ENCODE measurements at places on chromosomes 16 and 17.

GRCh38 chr17:40322358-40323315 is 13.7 kb downstream of the RARA start:
- no peak for DNase-seq

- no peak for DNase-seq
Measured at GRCh38 chr16:75948441-75948840, 222.2 kb upstream of the CPHXL start.

DNA sequence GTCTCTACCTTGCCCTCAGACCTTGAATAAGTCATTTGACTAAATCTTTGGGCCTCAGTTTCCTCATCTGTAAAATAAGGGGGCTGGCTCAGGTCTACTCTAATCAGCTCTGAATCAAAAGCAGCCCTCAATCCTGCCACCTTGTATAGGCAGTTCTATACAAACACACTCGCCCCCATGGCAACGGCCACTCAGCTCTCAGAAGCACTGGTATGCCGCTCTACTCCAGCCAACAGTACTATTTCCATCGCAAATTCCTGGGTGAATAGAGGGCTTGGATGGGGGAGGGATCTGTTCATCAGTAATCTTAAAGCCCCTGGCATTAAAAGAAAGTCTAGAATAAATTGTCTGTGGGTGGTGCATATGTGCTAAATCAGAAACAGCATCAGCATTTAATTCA is 21.2 kb upstream of the TAOK1 start:
- no peak for DNase-seq

- no peak for DNase-seq
Measured at GRCh38 chr17:41009301-41009760, 403 bp upstream of the KRTAP3-1 start.

DNA sequence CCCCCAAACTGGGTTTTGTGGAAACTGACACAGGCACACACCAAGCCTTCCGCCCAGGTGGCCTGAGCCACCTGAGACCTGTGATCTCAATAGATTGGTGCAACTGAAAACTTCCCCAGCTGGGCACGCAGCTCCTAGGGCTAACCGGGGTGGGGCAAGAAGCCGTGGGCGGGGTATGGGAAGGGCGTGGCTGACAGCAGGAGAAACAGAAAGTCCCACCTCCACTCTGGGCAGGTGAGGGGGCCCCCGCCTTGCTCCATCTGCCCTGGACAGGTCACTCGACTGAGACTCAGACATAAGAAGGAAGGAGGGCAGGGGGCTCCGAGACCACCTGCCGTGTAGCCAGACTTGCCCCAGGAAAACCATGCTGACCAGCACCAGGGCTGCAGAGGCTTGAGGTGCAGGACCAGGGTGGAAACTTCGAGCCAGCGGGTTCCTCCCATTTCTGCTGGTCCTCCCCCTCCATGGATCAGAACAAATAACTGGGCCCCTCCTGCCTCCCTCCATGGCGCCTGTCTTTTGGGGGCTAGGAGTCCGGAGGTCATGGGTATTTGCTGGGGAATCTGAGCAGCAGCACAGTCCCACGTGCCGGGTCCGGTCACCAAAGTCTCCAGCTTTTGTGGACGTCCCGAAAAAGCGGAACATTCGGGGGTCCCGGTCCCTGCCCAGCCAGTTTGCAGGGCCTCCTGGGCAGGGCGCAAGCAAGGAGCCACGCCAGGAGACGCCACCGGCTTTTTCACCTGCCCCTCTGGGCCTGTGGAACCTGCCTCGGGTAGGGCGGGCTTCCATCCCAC is 1.3 kb downstream of the TIMP2 start:
- no peak for DNase-seq

- DNase-seq: no peak
Measured at GRCh38 chr17:44655983-44656710, at the start of gene MEIOC. MEIOC (plus strand) TSS chr17:44656468; CDS start chr17:44656614, 146 bp downstream.

- no peak for DNase-seq
Measured at GRCh38 chr16:49060728-49061127, 220.9 kb downstream of the CBLN1 start.

- no peak for DNase-seq
Measured at GRCh38 chr17:81925860-81926450, 1.6 kb downstream of the MAFG start.

DNA sequence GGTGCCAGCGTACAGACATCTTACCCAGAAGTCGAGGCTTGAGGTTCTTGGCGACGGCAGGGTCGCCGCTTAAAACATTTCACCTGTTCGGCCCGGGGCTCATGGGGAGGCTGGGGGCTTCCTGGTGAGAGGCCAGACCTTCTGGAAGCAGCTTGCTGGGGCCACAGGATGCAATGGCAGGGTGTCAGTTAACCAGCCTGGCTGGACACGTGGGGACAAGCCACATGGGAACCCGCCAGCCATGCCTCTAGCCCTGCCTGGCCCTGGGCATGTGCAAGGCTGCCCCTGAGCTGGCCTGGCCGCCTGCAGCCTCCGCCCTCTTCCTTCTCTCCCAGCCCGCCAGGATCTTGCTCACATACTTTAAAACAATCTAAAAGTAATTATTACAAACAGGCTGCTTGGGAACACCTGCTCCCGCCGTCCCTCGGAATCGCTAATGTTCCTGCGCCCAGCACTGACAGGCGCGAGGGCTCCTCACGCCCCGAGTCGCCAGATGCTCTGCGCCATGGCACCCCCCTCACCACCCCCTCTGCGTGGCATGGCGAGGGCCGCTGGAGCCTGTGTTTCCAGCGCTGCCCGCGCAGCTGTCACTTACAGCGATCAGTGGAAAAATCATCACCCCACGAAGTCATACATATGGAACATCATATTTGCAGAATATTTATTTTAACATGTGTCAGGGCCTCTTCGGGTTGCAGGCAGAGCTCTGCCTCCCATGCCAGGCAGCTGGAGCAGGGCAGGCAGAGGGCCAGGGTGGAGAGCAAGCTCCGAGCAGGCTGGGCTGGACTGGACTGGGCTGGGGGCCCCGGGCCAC is 188.7 kb upstream of the GSE1 start:
- DNase-seq: no peak

- no peak for DNase-seq
Measured at GRCh38 chr17:1087381-1088241, 90.7 kb downstream of the TIMM22 start.

- DNase-seq: no peak
Measured at GRCh38 chr17:43878260-43879175, 28.8 kb downstream of the MPP2 start.

GRCh38 chr16:56771558-56772279 is 41.8 kb downstream of the NUP93 start:
- DNase-seq: no peak

DNA sequence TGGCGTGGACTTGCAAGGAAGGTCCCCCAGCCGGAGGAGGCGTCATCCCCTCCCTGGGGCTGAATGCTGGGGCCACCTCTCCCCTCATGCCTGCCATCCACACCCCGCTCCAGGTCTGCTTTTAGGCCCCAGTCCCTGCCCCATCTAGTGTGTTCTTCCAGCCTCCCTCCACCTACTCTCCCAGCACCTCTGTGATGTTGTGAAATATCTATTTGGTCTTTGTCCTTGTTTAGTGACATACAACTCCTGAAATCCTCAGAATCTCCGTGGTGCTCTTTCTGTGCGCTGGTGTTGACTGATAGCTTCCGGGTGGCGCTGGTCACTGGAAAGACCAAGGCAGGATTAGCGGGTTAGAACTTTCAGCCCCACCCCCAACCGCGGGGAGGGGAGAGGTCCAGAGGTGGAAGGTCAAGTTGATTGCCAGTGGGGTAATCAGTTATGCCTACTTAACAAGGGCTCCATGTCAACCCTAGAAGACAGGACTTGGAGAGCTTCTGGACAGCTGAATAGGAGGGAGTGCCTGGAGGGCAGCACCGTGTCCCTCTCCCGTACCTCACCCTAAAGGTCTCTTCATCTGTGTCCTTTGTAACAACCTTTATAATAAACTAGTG is 10.1 kb downstream of the TBC1D24 start:
- DNase-seq: no peak

GRCh38 chr17:54968988-54969332 is 395 bp downstream of the STXBP4 start:
- no peak for DNase-seq

DNA sequence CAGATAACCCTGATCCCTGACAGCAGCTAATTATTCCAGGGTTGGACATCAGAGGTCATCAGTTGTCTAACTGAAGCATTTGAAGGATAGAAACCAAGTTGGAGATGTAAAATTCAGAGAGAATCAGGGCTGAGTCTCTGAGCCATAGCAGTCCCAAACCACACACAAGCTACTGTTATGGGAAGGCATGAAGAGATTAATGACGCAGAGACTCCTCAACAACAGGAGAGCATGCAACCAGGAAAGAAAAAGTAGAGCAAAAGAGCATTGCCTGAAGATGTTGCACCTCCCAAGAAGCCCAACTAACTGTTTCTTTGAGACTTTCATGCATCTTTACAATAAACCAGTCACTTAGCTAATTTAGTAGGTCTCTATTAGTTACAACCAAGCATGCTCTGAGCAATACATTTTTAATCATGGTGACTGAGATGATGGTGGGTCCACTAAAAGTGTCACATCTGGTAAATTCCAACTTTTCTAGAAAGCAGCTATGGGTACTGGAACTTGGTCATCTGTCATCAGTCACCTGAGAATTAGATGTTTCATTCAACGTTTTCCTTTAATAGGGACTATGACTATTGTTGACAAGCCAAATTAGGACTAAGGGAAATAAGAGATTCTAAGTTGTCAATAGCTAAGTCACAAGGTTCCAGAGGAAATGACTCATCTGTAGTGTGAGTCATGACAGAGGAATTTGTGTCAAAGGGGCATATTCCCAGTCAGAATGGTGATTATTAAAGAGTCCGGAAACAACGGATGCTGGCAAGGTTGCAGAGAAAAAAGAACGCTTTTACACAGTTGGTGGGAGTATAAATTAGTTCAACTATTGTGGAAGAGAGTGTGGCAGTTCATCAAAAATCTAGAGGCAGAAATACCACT is 239.8 kb downstream of the CHD9NB start:
- DNase-seq: no peak

- DNase-seq: no peak
Measured at GRCh38 chr17:6108987-6109386, 38.8 kb downstream of the WSCD1 start.

DNA sequence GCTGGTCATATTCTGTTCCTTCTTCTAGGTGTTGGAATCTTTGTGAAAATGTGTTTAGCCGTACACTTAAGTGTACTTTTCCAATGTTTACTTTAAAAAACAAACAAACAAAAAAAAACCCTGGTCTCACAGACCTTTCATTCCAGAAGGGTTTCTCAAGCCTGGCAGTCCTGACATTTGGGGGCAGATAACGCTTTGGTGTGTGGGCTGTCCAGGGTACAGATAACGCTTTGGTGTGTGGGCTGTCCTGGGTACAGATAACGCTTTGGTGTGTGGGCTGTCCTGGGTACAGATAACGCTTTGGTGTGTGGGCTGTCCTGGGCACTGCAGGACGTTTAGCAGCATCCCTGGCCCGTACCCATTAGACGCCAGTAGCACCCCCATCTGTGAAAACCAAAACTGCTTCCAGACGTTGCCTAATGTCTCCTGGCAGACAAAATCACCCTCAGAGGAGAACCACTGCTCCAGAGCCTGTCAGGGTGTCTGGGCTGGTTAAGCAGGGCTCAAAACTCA is 15.2 kb upstream of the FLCN start:
- no peak for DNase-seq

GRCh38 chr16:16045296-16045695 is 95.9 kb downstream of the ABCC1 start:
- DNase-seq: no peak

GRCh38 chr16:85015481-85016187 is 4.3 kb upstream of the ZDHHC7 start:
- DNase-seq: no peak

DNA sequence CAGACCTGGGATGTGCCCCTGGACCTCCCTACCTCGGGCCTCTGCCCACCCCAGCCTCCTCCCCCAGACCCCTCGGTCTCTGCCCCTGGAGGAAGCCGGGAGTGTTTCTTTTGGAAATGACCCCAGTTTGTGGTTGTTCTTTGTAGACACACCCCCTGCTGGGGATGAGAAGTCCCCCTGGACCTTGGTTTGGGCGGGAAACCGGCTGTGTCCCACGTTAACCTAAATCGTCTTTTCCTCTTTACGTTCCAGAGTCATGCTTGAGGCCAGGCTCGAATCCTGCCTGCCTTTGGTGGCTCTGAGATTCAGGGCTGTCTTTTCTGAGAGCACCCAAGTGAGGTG is 116.6 kb downstream of the METRNL start:
- no peak for DNase-seq

DNA sequence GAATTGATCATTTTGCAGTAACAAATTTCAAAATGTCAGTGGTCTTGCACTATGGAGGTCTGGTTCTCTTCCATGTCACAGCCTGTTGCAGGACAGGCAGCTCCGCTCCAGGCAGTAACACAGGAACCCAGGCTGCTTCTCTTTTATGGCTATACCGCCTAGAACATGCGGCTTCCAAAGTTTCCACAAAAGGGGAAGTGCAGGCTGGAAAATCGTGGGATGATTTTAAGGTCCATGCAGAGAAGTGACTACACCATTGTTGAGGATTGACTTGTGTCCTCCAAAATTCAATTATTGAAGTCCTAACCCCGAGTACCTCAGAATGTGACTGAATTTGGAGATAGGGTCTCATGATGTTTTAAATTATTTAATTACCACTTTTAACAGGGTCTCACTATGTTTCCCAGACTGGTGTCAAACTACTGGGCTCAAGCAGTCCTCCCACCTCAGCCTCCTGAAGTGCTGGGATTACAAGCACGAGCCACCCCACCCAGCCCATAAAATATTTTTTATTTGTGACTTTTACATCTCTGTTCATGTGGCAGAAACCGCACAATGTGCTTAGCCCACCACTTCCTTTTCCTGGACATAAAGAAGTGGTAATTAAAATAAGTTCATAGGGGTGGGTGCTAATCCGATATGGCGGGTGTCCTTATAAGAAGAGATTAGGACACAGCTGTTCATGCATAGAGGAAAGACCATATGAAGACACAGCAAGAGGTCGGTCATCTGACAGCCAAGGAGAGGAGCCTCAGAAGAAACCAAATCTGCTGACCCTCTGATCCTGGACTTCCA is 279.2 kb upstream of the RPL38 start:
- DNase-seq: no peak

DNA sequence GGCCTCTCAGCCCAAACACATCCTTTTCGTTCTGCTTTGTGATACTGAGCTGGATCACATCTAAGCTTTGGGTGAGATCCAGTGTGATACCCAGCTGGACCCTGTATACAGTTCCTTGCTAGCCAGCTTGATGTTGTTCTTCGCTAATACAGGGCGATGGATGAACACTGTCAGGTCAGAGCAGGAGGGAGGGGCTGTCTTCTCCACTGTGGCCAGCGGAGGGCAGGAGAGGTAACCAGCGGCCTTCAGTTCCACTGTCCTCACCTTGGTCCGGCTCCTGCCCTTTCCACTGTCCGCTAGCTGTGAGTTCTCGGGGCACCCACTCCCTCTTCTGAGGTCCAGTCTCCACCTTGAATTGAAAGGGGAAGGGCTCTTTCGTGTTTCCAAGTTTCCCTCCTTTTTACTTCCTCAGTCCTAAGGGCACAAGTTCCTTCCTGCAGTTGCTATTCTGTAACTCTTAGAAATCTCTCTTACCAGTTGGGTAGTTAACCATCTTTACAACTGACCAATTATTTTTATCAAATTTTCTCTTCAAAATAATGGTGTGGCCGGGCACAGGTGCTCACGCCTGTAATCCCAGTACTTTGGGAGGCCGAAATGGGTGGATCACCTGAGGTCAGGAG is 3.0 kb upstream of the ZNF213 start:
- DNase-seq: no peak

- no peak for DNase-seq
Measured at GRCh38 chr16:81283044-81283443, 31.7 kb upstream of the GAN start.

- DNase-seq: no peak
Measured at GRCh38 chr16:81167851-81168250, 70.6 kb upstream of the BCO1 start.
